ENCODE measurements at places on chromosomes 5 and 9. TPM values are rescaled to one million over a fixed set of nuclear protein-coding genes. Genes with fewer than 3 reads are reported as not detected.

- no peak overlapping the region for H3K4me3 ChIP-seq
- H3K36me3 ChIP-seq: peaks cover 3% of the 10 kb centered on the region
- no peaks in the 10 kb centered on the region for H3K4me1 ChIP-seq
- no peak overlapping the region for H3K27ac ChIP-seq
These were observed 55.3 kb upstream of the POU4F3 start for GRCh38 chr5:146283344-146283761.

Gene GPR150
- not detected for total RNA-seq

- H3K36me3 ChIP-seq: no peaks in the 10 kb centered on the region
- no peaks in the 10 kb centered on the region for H3K4me1 ChIP-seq
- no peak overlapping the region for H3K4me3 ChIP-seq
- H3K27me3 ChIP-seq: peaks cover 26% of the 10 kb centered on the region
- no peak for DNase-seq
These were observed 146.6 kb downstream of the SEC61B start for GRCh38 chr9:99368341-99369326.

Gene CYLC2
- not detected for total RNA-seq

DNA sequence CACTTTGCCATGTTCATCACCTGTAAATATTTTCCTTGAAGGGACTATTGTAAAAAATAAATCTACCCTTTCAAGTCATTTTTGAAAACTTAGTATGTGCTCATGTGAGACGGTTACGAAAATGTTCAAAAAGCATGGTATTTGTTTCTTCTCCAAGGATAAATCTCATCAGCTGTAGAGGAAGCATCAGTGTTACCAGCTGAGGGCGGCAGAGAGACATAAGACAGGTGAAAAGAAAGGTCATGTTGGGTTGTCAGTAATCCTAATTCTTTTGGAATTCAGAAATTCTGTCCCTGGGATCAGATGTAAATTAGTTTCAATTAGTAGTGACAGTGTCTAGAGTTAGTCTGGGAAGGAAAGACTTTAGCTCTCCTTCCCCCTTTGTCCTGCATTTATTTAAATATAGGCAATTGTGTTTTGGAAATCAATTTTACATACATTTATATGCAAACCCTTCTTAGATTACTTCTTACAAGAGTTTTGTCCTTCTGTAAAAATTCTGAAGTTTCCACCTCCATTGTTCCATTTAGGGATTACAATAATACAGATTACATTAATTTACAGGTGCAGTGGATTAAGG, 791.9 kb upstream of the CDH6 start:
- H3K27ac ChIP-seq: no peak overlapping the region
- H3K4me1 ChIP-seq: no peaks in the 10 kb centered on the region
- no peaks in the 10 kb centered on the region for H3K36me3 ChIP-seq
- H3K27me3 ChIP-seq: no peaks in the 10 kb centered on the region

DNA sequence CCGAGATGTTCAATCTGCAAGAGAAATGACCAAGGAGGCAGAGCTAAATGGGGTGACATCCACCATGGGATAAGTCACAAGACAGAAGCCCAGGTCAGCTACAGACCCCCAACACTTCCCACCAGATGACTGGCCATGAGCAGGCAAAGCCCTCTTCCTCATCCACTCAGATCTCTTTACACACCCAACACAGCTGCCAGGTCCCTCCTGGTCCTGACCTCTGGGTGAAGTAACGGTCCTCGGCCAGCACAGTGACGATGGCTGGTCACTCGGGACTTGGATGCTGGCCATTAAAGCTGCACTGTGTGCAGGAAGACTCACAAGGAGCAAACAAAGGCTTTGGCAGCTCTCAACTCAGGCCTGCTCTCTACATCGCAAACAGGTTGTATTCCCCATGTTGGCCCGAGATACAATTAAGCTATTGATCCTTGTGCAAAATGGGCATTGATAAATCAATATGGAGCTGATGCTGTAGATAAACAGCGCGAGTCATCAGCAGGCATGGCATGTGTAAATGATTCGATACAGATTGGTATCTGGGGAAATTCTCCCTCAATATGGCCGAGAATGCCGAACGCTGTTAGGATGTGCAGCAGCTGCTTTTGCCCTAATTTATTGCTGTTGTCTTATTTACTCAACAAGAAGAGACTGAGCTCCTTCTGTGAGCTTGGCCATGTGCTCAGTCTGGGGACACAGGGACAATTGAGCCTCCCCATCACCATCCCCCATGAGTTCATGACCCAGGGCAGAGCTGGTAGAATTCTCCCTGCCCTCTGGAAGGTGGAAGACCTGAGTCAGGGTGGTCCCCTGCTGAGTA, 98.7 kb downstream of the C5orf15 start:
- peaks cover 8% of the 10 kb centered on the region for H3K4me1 ChIP-seq
- no peak overlapping the region for H3K27ac ChIP-seq
- H3K4me3 ChIP-seq: no peak overlapping the region
- DNase-seq: no peak

DNA sequence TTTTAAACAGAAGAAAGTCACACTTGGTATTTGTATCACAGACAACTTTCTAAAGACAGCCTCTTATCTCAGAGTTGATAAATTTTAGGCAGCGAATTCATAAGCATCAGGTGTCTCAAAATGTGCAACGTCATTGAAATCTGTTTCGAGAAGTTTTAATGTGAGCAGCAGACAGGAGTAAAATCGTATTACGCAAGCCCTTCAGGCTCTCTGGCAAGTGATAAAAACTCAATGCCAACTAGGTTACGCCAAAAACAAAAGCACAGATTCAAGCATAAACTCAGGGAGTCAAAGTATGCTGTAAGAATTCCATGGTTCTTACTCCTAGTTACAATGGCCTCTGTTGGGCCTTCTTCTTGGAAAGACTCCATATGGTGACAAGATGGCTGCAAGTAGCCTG, 244.7 kb downstream of the SEMA5A start:
- H3K4me1 ChIP-seq: no peaks in the 10 kb centered on the region
- DNase-seq: no peak
- H3K4me3 ChIP-seq: no peak overlapping the region
- no peaks in the 10 kb centered on the region for H3K36me3 ChIP-seq
- no peak overlapping the region for H3K27ac ChIP-seq
- no peaks in the 10 kb centered on the region for H3K27me3 ChIP-seq

DNA sequence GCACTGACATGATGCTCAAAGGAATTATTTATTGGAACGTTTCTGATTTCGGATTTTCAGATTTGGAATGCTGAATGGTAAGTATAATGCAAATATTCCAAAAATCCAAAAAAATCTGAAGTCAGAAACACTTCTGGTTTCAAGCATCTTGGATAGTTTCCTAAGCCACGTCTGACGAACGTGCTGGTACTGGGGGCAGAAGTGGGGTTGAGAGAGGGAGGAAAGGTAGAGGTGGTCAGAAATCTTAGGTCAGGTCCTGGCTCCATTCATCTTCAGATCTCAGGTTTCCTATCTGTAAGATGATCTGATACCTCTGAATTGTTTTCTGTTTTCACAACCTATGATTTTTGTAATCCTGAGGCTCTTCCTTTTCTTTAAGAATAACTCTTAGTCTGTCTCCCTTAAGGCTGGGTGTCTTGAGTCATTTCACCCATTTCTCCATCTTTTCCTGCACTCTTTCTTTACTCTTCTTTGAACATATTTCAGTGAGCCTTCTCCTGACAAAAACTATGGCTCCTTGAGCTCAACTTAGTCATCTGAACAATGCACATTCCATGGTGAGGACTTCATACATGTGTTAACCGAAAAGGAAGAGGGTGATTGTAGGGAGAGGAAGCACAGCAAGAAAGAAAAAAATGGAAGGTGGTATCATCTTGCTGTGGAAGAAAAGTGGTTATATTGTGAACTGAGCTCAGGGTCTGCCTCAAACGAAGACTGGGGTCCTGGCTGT, 3.3 kb downstream of the SGCD start:
- H3K4me3 ChIP-seq: no peak overlapping the region
- peaks cover 9% of the 10 kb centered on the region for H3K4me1 ChIP-seq
- H3K27ac ChIP-seq: no peak overlapping the region
- no peaks in the 10 kb centered on the region for H3K27me3 ChIP-seq
- H3K36me3 ChIP-seq: no peaks in the 10 kb centered on the region

Gene SPATA31A7
- not detected for total RNA-seq

DNA sequence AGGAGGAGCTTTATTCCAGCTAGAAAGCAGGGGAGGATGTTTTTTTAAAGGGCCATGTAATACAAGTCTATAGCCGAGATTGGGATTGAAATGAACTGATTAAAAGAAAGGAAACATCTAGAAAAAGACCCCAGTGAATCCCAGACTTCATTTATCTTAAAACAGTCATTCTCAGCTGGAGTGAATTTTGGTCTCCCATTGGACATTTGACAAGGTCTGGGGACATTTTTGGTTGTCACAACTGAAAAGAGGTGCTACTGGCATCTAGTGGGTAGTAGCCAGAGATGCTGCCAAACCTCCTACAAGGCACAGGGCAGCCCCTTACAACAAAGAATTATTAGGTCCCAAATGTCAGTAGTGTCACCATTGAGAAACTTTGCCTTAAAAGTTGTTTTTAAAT, 16.3 kb upstream of the SPINK4 start:
- H3K36me3 ChIP-seq: no peaks in the 10 kb centered on the region
- H3K4me1 ChIP-seq: peaks cover 3% of the 10 kb centered on the region
- no peak overlapping the region for H3K27ac ChIP-seq
- H3K4me3 ChIP-seq: no peak overlapping the region
- no peaks in the 10 kb centered on the region for H3K27me3 ChIP-seq

GRCh38 chr9:81549500-81550206, 139.7 kb downstream of the TLE1 start:
- H3K27me3 ChIP-seq: no peaks in the 10 kb centered on the region
- H3K36me3 ChIP-seq: no peaks in the 10 kb centered on the region

DNA sequence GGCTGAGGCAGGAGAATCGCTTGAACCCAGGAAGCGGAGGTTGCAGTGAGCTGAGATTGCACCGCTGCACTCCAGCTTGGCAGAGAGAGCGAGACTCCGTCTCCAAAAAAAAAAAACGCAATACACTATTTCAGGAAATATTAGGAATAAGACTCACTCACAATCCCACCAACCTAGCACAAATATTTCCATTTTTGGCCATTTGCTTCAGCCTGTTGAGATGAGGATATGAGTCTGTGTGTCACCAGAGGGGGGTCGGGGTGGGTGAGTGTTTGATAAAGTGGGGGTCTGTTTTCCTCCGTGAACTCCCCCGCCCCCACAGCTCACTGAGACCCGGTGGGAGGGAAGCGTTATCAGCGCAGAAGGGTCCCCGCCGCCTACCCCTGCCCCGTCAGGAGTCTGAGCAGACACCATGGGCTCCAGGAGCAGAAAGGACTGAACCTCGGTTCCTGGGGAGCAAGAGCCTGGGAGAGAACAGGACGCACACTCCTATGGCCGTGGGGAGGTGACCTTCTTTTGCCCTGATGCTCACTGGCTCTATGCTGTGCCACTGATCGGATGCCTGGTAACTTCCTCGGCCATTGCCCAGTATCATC, 153.8 kb upstream of the PHYKPL start:
- H3K4me1 ChIP-seq: peaks cover 13% of the 10 kb centered on the region
- no peak for DNase-seq
- no peak overlapping the region for H3K4me3 ChIP-seq
- no peak overlapping the region for H3K27ac ChIP-seq

- H3K27ac ChIP-seq: no peak overlapping the region
- no peak for DNase-seq
- H3K27me3 ChIP-seq: no peaks in the 10 kb centered on the region
- peaks cover 1% of the 10 kb centered on the region for H3K36me3 ChIP-seq
- peaks cover 4% of the 10 kb centered on the region for H3K4me1 ChIP-seq
- H3K4me3 ChIP-seq: no peak overlapping the region
These were observed 23.4 kb downstream of the UBLCP1 start for GRCh38 chr5:159286420-159287035.

DNA sequence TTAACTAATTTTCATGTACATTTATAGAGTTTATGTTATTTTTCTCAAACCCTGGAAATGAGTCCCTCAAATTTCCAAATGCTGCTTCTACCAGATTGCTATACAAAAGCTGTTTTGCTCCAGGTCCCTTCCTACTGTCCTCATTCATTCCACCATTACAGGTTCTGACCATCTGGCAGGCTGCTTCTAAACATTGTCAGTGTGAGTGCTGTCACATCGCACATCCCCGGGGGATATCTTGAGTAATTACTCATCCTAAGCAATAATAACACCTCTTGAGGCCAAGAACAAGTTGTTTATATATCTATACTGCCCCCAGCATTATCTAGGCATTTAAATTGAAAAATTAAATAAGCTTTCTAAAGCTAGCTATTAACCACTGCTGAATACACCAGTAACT, 1675.3 kb upstream of the CDH6 start:
- no peaks in the 10 kb centered on the region for H3K36me3 ChIP-seq
- DNase-seq: no peak
- no peak overlapping the region for H3K27ac ChIP-seq
- H3K4me1 ChIP-seq: no peaks in the 10 kb centered on the region
- H3K27me3 ChIP-seq: no peaks in the 10 kb centered on the region

DNA sequence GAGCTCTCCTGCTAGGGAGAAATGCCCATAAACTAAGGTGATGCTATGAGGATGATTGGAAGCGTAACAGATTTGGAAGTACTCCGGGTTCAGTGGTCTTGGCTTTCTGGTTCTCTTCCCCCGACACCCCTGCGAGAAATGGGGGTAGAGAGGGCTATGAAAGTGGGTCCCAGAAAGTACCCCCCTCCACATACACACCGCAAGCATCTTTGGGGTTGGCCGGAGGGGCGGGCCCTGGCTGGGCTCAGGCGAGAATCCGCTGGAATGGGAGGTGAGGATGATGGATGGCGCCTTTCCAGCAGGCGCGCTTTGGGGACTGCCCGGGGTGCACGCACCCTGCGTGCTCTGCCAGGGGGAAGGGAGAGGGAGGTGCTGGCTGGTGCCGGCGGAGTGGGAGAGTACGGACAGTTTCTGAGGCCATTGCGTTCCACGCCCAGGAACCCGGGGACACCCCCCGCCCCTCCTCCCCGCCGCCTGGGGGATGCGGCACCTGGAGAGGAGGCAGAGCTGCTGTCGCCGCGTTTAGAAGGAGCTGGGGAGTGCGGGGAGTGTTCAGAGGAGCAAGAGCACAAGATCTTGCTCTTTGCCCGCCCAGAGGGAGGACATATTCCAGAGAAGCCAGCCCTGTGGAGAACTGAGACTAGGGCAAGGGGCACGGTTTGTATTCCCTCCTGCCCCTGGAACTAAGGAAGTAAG, 1.9 kb downstream of the PCSK5 start:
- peaks cover 34% of the 10 kb centered on the region for H3K4me1 ChIP-seq
- peak overlapping the region; percentile 22 for H3K27ac ChIP-seq
- DNase-seq: peak; percentile 16

Gene ENG
- total RNA-seq: 0.91 TPM

Gene DEPDC1B
- 38.5 TPM for total RNA-seq

GRCh38 chr9:91420501-91421127, 3.0 kb downstream of the NFIL3 start:
- H3K4me3 ChIP-seq: peak overlapping the region; percentile 94
- no peaks in the 10 kb centered on the region for H3K36me3 ChIP-seq
- no peak for DNase-seq
- H3K27ac ChIP-seq: peak overlapping the region; percentile 97
- H3K27me3 ChIP-seq: peaks cover 12% of the 10 kb centered on the region
- H3K4me1 ChIP-seq: peaks cover 44% of the 10 kb centered on the region

Gene EIF4E1B
- not detected for total RNA-seq

Measured in progenitor cell of endocrine pancreas (in vitro differentiated cells).